ENCODE measurements at places on chromosomes 6 and 20. TPM values are rescaled to one million over a fixed set of nuclear protein-coding genes. Genes with fewer than 3 reads are reported as not detected.

- DNase-seq = no peak
These were observed 111.8 kb upstream of the QKI start for GRCh38 chr6:163302747-163303146.

- no peak for DNase-seq
These were observed 35.1 kb upstream of the AAR2 start for GRCh38 chr20:36201198-36201597.

DNA sequence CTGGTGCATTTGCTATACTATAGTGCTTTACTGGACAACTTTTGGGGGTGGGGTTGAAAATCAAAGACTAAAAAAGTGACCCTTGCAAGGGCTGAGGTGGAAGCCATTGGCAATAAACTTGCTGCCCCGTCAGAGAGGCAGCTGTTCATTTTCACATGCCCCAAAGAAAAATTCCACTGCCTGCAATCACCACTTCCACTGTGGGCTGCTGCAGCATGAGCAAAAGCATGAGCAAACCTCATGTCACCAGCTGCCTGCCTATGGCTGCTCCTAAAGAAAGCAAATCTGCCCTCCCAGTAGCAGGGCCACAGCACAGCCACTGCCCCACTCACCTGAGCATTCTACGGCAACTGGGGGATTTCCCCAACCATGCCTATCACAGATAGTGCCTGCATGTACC is 290.0 kb downstream of the PAX1 start:
- no peak for DNase-seq

GRCh38 chr6:36677059-36677749 is 1.3 kb upstream of the CDKN1A start:
- no peak for DNase-seq

DNA sequence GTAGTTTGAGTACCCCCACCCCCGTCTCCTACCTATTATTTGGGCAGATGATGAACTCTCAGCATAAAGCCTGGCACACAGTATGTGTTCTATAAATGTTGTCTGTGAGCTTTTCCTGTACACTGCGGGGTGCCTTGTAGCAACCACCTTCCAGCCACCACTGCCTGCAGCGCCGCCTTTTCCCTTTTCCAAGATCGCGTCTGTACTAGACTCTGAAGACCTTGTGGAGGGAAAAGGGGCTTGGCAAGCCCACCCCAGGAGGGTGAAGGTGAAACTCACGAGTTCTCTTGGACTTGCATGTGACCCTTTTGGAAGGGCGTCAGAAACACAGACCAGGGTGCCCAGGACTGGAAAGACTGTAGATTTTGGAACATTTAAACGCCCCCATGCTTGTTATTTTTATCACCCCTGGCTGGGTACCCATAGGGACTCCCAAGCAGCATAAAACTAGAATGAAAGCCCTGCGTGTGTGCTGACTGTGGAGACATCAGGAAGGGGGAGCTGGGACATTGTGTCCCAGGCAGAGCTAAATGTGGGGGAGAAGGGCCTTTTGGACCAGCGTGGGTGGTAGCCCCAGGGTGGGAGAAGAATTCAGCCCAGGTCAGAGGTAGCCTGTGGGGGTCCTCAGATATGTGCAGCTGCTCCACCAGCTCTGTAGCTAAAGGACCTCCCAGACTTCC is 8.3 kb downstream of the BAK1 start:
- no peak for DNase-seq

DNA sequence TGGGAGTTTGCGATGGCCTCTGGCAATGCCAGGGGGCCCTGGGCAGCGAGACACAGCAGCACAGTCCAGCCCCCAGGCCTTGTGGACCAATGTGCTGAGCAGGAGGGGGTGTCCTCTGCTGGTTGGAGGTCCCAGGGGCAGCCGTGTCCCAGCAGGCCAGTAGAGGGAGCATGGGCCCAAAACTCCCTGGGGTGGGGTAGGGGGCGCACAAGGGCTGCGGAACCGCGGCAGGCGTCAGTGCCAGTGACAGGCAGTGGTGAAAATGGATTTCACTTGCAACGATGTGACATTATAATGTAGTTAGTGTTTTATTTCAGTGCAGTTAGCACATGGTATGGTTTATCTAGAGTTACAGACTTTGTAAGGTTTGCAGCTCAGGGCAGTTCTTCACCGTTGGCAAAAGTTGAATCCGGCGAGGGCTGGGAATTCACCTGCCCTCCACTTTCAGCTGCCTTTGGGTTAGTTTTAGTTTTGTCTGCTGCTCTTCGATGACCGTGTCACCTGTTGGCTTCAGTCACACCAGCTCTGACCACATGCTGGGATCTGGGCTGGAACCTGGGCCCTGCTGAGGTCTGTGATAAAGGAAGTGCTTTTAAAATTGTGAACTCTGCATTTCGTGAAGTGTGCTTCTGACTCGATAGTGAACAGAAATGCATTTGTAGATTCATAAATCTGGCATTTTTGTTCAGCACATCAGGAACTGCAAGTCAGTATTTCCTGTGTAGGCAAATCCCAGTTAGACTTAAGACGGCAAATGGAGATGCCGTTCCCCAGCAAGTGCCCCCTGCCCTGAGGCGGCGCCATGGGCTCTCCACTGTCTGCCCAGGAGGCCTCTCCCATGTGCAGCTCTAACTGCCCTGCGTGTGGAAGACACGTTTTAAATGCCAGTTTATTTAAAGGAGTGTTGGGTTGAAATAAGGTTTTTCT is 46.8 kb downstream of the PYGB start:
- no peak for DNase-seq

DNA sequence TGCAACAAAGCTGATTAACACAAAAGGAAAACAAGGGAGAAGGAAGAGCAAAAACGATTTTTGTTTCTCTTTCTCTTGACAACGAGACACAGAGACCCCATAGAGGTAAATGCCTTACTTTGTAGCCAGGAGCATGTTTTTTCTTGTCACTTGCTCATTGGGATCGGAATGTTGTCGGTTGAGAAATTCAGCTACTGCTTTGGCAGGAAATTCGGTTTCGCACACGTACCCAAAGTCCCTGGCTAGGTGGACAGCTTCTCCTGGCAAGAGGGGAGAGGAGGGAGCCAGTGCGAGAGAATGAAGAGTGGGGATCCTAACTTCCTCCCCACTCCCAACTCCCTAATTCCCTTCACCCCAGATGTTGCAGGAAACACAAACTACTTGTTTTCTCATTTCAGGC is 14.5 kb downstream of the TFAP2A start:
- no peak for DNase-seq

- DNase-seq = no peak
These were observed 17.7 kb upstream of the RIPOR3 start for GRCh38 chr20:50708845-50709635.

GRCh38 chr6:26754212-26754611 is 94.7 kb upstream of the ZNF322 start:
- no peak for DNase-seq

- DNase-seq = no peak
These were observed 115.0 kb downstream of the HFE start for GRCh38 chr6:26202201-26202611.

DNA sequence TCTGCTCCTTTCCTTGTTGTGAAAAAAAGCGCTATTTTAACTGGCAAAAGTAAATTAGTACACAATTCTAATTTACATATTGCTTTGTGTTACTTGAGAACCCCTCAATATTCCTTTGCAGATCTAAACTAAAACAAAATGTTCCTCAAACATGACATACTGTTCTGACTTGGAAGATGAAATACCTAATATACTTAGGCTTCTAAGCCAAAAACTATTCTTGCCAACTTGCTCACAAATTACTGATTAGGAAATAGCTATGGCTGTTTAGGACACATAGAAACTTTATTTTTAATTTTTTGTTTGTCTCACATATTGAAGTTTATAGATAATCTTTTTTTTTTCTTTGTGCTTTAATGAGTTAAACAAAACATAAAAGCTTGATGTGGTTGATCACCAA is 542.2 kb downstream of the GRIK2 start:
- no peak for DNase-seq

DNA sequence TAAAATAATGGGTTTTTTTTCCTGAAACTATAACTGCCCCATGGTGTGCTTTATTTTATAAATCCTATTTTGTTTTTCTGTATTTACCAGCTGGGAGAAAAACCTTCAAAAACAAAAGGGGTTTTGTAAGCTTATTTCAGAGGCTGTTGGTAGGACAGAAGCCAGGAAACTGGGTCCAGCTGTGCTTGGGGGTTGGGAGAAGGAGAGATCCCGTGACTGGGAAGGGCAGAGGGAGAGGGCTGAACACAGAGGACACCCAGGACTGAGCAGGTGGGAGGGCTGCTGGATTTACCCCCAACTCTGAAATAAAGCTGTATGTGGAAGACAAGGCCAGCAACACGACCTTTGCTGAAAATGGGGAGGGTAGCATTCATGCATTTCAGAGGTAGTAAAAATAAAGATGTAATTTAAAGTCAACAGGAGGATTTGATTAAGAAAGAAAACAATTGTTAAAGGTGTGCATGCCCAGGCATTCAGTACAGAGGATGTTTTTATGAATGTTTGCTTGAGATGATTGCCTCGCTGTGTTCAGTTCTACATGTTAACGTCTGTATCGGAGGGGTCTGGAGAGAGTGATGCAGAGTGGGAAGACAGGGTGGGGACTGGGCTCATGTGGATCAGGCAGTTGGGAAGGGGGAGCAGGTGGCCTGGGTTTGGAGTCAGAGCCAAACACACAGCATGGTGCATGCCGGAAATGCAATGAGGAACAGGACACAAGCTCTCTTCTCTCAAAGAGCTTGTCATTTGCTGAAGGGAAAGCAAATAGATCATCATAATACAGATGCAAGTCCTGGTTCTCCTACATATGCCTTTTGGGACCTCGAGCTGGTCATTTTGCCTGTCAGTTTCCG is 21.4 kb downstream of the ARFGEF3 start:
- no peak for DNase-seq

DNA sequence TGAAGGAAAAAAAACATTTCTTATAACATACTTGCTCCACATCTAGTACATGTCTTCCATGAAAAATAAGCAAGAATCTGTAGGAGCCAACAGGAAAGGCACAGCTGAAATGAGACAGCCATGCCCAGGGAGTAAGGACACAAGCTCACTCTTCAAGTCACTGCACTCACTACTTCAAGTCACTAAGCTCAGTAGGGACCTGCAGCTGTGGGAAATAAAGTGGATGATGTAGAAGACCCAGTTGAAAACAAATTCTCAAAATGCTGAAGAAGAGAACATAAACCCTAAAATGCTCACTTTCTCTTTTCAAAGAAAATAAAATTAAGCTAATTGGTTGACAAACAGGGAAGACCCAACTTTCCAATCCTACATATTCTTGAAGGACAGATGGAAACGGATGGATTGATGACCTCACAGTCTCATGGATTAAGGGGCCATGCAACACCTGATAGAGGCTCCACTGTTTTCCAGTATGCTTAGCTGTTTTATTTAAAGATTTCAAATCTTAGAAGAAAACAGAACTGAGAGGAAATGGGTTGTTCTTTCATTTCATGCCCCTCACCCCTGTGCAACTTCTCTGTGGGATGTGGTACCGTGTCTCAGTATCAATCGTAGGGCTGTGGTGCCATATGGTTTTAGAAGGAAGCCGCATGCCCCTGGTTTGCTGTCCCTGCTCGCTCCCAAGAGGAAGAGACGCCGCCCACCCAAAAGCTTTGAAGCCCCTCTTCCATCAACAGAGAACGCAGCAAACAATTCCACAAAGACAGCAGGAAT is 133.3 kb downstream of the WDR27 start:
- no peak for DNase-seq

DNA sequence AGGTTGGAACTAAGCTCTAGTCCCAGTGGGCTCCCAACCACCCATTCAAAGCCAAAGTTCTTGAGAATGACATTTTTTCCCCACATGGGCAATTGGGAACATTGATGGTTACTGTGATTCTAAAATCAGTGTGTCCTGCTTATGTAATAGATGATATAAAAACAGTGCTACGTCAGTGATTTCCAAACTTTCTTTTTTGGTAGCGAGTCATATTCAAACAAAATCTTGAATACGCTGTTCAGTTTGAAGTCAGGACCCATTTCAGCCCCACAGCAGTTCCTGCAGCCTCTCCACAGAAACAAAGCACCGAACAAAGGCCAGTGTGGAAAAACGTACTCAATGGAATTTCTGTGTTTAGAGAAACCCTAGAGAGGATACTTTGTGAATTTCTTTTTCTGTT is 170.0 kb upstream of the OLIG3 start:
- DNase-seq = no peak

- DNase-seq = no peak
These were observed 155.8 kb downstream of the GRM1 start for GRCh38 chr6:146184701-146185100.

GRCh38 chr6:68738039-68738438 is 103.0 kb downstream of the ADGRB3 start:
- DNase-seq = no peak

GRCh38 chr6:42727087-42727611 is 4.8 kb upstream of the PRPH2 start:
- peak; percentile 47 for DNase-seq

DNA sequence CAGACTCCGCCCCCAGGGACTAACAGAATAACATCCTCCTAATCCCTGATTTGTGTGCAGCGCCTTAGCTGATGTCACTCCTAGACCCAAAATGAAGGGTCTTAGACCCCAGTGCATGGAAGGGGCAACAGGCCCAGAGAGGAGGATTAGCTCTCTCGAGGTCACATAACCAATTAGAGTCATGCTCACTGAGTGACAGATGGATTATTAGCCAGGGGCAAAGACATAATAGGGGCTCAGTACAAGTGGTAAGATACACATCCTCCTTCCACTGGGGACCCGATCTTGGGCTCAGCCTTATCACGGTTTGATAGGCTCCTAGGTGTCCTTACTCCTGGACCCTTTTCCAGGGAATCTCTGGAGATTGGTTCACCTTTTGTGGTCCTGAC is 858 bp downstream of the TP53INP2 start:
- DNase-seq = no peak

GRCh38 chr6:89410788-89411144 is 1.3 kb downstream of the RRAGD start:
- no peak for DNase-seq

- no peak for DNase-seq
These were observed 162.0 kb downstream of the BTBD9 start for GRCh38 chr6:38477680-38478260.

- no peak for DNase-seq
These were observed at the start of gene HTR1B for GRCh38 chr6:77463308-77463860. HTR1B (minus strand) TSS chr6:77463491; CDS start chr6:77463403, 88 bp downstream.

DNA sequence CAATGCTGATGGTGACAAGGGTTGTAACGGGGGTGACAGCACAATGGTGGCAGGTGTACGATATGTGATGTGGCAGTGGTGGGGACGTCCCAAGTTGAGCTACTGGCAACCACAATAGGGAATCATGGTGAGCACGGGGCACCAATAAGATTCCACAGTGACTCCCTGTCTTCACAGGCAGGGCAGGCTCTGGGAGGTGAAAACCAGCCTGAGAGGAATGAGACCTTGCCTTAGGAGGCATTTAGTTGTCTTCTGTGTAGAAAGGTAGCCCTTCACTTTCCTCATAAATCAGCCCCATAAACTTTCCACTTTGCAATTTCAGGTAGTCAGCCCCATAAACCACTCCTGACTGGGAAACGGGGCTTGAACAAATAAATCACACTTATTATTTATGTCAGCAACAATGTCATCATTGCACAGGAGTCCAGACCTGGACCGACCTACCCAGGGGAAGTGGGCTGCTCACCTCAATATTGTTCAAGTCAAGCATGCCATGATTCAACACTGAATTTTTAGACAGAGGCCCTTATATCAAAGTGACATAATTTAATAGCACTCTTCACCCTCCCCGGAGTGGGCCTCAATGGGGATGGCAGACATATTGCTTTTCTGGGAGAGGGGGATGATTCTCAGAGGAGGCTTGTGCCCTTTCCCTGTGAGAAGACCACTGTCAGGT is 150.8 kb downstream of the CDC5L start:
- no peak for DNase-seq

The AGPAT1 gene
- total RNA-seq = 39.0 TPM

The SIRPB1 gene
- total RNA-seq = 0.89 TPM

The CALHM5 gene
- total RNA-seq = 2.1 TPM

The NHLRC1 gene
- 2.0 TPM for total RNA-seq

The AVP gene
- total RNA-seq = not detected

The BANF2 gene
- total RNA-seq = not detected

The PGBD1 gene
- 3.2 TPM for total RNA-seq

The OPN5 gene
- total RNA-seq = not detected

Measured in heart right ventricle (tissue), 16 donors.